Mucosa of descending colon (tissue), 3 donors: ENCODE measurements at places on chromosomes 4 and X. TPM values are rescaled to one million over a fixed set of nuclear protein-coding genes. Genes with fewer than 3 reads are reported as not detected.

The FAAH2 gene
- total RNA-seq, result 7.2 TPM

The VCX3B gene
- total RNA-seq, result not detected

The PAGE1 gene
- not detected for total RNA-seq

DNA sequence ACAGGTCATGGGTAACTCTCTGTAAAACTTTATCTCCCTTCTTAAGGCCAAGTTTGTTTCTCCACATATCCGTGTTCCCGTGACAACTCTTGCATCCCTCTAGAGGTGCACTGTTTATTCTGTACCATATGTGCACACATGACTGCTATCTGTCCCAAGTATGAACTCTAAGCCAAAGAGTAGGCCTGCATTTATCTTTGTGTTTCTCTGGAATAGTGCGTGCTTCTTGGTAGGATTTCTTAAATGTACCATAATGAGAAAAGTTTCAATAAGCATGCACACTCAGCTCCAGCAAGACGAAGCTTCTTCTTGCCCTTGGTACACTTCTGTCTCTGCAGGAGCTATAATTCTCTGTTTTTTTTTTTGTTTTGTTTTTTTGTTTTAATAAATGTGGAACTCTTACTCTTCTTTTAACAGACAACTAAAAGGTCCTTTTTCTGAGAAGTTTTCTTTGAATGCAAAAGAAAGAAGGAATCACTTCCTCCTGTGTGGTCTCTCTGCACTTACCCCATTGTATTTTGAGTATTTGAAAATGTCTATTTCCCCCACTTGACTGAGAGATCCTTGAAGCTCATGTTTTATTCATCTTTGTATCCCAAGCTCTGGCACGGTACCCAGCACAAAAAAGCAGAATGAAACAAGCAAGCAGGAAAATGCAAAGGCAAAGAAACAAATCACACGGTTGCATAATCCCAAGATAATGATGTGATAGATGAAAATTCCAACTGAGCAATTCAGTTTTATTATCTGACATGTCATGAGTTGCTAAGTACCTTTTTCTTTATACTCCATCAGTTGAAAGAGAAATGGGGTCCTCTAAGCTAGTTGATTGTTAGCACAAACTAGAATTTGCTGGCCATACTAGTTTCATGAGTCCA, 521.9 kb upstream of the BOD1L1 start:
- no peak for DNase-seq

DNA sequence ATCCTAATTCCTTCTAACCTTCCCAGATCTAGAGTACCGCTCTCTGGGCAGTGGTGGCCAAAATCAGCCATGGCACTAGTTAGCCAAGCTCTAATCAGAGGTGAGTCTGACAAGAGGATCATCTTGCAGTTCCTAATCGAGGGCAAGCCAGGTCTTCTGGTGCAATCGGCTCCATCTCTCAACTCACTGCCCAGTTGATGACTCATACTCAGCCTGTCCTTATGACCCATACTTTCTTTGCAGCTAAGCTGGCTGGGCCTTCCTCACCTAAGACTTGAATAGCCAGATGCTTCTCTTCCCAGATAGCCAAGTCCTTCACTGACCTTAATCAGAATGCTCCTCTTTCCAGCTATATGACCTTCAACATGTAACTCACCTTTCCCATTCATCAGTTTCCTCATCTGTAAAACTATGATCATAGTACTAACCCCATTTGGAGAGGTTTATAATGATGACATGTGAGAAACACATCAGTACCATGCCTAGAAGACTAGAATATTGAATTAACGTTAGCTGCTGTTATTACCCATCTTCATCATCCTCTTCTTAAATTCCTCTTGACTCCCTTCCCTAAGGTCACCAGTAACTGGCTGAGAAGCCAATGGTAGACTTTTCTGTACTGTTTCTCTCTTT, 57.1 kb downstream of the RELL1 start:
- DNase-seq, result peak; percentile 21

DNA sequence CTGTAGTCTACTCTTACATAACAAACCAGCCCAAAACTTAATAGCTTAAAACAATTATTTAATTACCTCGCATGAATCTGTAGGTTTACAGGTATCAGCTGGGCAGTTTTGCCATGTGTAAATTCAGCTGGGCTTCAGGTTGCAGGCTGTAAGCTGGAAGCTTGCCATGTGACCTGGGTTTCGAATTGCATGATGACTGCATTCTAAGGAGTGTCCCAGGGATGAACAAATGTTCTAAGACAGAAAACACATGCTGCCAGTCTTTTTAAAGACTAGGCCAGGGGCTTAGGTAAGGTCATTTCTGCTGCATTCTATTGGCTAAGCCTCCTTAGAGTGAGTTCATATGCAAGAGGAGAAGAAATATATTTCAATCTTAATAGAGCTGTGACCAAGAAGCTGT, 44.8 kb downstream of the GRIA2 start:
- DNase-seq, result no peak

DNA sequence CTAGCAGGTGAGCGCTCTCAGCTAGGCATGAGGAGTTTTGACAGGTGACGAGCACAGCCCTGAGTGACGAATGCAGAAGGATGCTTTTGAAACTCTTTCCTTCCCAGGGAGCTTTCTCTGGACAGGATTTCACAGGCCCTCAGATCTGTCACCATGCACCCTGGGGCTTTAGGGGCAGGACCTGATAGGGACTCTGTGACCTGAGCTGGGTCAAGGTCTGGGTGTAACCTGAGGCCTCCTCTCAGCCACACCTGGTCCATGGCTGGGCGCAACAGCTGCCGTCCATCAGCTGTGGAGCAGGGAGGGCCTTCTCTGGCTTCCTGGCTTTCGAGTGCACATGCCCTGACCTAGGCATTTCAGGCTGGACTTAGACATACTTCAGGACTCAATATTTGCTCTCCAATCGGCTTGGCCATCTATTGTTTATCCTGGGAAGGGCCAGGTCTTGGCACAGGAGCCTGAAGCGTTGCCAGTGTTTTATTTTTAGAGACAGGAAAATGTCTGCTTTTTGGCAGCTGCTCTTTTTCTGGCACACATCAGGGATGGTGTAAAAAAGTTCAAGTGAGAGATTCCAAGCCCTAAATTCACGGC, 56.4 kb downstream of the C4orf51 start:
- no peak for DNase-seq

DNA sequence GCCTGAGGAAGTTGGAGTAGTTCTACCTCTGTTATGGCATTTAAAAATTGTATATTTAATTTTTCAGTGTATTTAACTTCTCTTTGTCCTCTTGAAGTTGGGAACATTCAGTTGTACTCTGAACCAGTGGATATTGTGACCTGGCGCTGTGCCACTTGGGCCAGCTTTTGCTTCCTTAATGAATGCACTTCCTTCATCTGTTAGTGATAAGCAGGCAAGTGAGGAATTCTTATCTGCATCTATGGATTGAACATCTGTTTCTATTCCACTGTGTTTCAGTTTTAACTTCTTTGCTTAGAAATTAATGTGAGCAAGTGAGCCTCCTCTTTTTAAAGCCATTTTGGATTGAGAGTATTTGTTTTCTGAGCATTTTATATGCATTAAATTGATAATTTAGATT, 128.3 kb downstream of the UCHL1 start:
- peak; percentile 77 for DNase-seq

The KLHL2 gene
- total RNA-seq, result 19.1 TPM

DNA sequence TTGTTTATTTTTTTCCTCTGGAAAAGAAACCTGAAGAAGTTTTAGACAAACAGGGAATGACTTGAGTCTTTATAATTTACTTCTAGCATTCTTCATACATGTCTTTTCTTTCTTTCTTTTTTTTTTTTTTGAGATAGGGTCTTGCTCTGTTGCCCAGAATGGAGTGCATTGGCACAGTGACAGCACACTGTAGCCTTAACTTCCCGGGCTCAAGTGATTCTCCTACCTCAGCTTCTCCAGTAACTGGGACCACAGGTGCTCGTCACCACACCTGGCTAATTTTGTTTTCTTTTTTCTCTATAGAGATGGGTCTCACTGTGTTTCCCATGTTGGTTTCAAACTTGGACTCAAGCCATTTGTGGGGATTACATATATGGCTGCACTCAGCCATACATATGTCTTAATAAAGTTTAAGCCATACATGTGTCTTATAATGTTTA, 71.8 kb downstream of the RAPGEF2 start:
- no peak for DNase-seq

- DNase-seq, result no peak
Measured at GRCh38 chr4:101156619-101157310, 190.6 kb downstream of the PPP3CA start.

GRCh38 chr4:102281171-102281839, 64.0 kb downstream of the SLC39A8 start:
- no peak for DNase-seq

GRCh38 chr4:173282256-173282562, 51.9 kb downstream of the HMGB2 start:
- DNase-seq, result no peak

The UCP1 gene
- not detected for total RNA-seq

DNA sequence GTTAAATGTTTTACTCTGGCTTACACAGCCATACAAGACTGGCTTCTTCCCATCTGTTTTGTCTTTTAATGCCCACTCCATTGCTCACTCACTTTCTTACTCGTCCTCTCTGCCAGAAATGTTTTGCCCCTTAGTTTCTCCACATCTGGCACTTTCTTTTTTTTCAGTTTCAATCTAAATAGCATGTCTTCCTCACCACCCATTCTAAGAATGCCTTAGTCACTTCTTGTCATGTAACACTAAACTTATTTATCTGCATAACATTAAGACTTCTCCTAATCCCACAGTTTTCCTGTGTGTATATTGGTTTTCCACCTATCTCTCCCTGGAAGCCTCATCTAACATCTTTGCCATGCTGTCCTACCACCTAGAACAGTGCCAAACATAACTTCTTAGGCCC, 119.3 kb downstream of the ADAMTS3 start:
- no peak for DNase-seq

GRCh38 chr4:26290321-26290720, 30.5 kb upstream of the RBPJ start:
- no peak for DNase-seq

DNA sequence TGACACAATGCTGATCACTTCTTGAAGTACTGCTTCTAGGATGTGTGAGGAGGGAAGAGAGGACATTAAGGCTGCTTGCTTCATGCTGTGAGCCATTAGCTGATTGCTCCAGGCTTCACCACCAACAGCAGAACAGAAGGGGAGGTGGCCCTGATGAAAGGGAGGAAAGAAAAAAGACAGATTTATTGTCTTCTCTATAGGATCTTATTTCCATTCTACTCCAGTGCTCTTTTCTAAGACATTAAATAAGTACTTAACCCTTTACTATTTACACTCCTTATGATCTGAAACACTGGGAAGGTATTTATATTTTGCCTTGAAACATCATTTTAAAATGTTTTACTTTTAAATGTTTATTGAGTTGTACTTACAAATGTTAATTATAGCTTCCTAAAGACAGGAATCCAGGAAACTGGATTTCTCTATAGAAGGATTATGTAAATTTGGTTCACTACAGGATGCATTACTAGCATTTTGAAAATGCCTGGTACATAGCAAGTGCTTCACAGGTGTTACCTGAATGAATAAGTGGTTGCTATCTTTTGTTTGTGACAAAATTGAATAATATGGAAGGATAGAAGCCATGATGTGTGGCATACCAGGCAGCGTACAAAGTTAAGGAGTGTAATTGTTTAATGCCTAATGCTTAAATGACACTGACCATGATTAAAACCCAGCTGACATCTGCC, 680.9 kb upstream of the ATOH1 start:
- no peak for DNase-seq

DNA sequence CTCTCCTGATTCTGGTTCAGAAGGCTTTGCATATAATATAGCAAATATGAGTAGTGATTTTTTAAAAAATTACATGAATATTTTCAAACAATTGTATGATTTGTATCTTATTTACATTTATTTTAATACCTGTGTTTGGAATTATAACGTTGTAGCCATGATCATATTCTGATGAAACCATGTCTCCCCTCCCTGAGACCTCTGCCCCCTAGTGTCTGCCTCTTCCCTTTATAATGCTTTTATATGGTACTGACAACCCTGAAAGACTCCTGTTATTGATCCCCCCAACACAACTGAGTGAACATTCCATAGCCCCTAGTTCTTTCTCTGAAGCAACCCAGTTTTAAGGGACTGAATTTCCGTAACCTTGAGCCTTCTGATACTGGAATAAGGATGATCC, 187.4 kb downstream of the SOX3 start:
- no peak for DNase-seq

GRCh38 chrX:27446423-27446822, 16.7 kb downstream of the PPP4R3C start:
- DNase-seq, result no peak

DNA sequence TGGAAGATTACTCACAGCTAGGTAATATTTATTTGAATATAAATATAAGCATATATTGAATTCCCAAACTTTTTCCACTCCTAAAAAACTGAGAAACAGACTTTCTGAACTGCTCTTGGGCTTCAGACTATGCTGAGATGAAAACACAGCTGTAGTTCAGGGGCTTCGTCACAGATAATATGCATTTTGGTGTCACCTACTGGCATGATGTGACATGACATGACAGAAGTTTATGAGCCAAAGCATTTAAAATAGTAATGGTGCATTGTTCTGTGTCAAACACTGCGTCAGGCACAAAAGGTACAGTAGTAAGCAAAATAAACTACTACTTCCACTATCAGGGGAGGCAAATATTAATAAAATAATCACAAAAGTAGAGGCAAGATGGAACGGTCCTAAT, 171.3 kb downstream of the BTC start:
- DNase-seq, result no peak

GRCh38 chrX:43224496-43224895, 431.6 kb upstream of the MAOA start:
- no peak for DNase-seq

The UGT2B7 gene
- total RNA-seq, result 5.2 TPM

GRCh38 chr4:120317713-120318112, 251.1 kb upstream of the MAD2L1 start:
- DNase-seq, result no peak

The OTUD6A gene
- not detected for total RNA-seq

The EVC2 gene
- total RNA-seq, result 1.1 TPM

DNA sequence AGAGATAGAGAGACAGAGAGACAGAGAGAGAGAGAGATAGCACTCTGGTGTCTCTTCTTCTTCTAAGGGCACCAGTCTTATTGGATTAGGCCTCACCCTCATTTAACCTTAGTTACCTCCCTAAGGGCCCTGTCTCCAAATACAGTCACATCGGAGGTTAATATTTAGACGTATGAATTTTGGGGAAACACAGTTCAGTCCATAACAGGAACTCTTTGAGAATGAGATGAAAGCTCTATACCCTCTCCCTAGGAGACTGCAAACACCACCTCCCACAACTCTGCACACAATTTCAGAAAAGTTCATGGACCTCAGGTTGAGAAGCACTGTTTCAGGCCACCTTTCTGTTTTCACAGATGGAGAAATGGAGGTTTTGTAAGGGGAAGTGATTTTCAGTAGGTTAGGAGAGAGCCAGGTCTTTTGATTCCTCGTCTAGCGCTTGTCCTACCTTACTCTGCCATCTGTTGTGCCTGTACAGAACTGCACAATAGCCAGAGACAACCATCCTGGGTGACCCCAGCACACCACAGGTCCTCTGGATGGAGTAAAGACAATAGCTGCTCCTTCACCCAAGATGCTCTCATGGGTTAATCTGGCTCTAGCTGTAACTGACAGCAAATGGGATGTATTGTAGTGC, 16.9 kb upstream of the LOC101059915 start:
- DNase-seq, result no peak

GRCh38 chr4:71396382-71396781, 57.6 kb downstream of the SLC4A4 start:
- no peak for DNase-seq
